ENCODE measurements at places on chromosomes 6 and 20.
A peak's percentile ranks its signal among the peaks of the same experiment; 100 is the strongest.

DNA sequence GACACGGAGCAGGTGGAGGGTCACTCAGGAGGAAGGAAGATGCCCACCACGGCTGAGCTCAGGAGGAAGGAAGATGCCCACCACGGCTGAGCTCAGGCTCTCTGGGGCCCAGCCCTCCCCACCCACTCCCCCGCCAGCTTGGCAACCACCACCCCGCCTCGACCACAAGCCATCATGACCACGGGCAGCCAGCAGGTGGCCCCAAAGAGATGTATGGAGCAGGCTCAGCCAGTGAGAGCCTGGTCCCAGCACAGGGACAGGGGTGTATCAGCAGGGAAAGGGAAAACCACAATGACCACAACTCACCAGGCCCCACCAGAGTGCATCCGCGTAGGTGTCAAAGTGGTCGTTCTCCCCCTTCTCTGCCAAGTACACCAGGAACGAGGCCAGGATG is 30.4 kb downstream of the KCNQ2 start:
- DNase-seq = peak; percentile 11

DNA sequence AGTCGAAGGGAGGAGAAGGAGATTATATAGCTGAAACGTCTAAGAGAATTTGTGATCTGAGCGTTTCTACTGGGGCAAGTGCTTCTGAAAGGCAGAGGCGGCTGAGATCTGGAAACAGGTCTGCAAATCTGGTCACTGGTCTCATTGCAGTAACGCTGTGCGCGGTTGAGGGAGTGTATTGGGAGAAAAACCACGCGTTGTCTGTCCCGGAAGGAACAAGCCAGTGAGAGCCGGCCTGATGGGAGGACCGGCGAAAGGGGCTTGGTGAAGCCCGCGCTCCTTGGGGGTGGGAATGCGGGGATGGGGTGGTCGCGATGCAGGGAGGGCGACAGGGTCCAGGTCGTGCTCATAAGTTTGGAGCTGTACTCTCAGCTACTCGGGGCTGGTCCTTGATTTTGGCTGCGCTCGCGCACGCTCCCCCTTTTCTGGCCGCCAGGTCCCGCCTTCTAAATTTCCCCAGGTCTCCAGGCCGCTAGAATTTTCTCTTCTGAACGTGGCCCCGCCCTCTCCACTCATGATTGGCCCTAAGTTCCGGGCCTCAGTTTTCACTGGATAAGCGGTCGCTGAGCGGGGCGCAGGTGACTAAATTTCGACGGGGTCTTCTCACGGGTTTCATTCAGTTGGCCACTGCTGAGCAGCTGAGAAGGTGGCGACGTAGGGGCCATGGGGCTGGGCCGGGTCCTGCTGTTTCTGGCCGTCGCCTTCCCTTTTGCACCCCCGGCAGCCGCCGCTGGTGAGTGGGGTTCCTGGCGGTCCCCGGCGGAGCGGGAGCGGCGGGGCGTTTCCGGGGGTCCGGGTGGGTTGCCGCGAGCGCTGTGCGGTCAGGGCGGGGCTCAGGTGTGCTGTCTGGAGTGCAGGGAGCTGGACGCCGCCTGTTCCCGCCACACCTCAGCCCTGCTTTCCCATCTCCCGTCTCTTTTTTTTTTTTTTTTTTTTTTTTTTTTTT is at the start of gene MICB:
Gene MICB (plus strand): TSS at position 615 of the 946 bp plus-strand sequence. CDS start 49 bp downstream, at position 664.
- DNase-seq = peak; percentile 77

- DNase-seq = peak; percentile 90
These were observed at the start of gene CDKN1A for GRCh38 chr6:36678488-36679042. CDKN1A (plus strand) TSS chr6:36678714; CDS start chr6:36684102, 5,388 bp downstream.

DNA sequence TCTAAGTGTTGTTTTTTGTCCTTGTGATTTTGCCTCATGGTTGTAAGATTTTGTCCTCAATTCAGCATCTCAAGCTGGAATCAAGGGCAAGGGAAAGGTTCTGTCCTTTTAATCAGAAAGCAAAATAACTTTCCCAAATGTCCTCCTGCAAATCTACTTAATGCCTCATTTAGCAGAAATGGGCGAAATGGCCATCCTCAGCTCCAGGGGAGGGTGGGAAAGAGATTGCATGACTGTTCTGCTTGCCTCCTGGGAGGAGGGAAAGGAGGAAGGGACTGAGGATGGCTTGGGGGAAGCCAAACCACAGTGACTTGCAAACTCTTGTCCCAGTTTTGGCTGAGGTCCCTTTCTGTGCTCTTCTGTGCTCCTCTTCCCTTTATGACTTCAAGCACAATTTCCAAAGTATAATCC is 43.4 kb downstream of the TNFAIP3 start:
- no peak for DNase-seq

DNA sequence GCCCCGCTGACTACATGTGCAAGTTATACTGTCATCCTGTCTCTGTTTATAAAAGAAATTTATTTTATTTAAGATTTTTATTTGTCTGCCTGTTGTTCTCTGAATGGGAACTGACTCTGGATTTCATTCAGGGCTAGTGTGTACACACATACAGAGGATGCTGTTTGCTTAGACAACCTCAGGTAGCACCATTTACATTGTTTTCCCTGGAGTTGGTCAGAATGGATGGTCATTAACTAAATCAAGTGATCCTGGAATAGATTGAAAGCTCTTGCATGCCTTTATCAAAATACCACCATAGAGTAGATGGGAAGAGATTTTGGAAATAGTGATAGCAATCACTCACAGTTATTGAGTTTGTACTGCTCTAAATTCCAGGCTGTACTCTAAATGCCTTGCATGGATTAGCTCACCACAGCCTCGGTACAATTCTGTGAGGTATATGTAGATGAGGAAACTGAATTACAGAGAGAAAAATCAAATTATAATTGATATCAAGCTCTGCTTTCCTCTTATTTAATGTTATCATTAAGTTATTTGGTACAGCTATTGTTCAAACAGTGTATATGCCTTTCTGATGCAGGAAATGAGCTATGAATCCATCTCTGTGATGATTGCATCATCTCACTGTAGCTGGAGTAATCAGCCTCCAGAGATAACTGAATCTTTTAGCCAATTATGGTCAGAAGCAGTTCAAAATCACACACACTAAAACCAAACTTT is 51.9 kb downstream of the RNF217 start:
- DNase-seq = no peak

DNA sequence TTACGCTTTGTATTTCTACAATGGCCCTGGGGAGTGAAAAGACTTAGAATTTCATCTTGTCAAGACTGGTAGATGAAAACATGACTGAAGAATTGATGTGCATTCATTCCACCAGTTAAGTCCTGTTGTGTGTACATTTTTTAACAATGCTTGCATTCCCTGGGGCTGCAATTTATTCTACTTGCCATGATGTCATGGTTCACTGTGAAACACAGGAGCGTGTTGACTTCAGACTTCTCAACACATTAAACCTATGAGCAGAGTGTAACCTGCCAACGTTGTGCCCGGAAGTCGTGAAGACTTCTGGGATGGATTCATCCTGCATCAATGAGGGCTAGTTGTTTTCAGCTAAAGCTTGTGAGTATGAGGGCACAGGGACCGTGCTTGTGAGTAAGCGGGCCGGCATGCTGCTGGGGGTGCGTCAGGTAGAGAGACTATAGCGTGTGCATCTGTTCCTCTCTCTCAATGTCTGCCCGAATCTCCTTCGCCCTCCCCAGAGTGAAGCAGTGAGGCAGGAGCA is 26.3 kb upstream of the RIMS4 start:
- no peak for DNase-seq

- no peak for DNase-seq
These were observed 63.9 kb upstream of the MPC1 start for GRCh38 chr6:166446567-166447065.

All from amniotic stem cell (primary cell).